ENCODE measurements at places on chromosomes 12 and 14.
A peak's percentile ranks its signal among the peaks of the same experiment; 100 is the strongest.

DNA sequence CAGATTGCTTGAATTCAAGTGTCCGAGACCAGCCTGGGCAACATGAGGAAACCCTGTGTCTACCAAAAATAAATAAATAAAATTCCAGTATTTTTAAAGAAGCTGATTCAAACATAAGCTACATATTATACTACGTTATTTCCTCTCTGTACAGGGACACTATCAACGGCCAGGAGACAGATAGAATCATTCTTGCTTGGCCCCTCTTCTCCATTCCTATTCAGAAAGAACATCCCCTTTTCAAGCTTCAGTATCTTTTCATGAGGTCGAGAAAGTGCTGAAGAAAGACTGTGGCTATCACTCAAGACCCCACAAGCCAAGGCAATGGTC, 314 bp upstream of the DHRS7 start:
- no peak for DNase-seq

GRCh38 chr12:98639491-98639890, 5.1 kb downstream of the IKBIP start:
- DNase-seq: no peak

GRCh38 chr14:51336734-51337133, 96.7 kb downstream of the TMX1 start:
- DNase-seq: no peak

DNA sequence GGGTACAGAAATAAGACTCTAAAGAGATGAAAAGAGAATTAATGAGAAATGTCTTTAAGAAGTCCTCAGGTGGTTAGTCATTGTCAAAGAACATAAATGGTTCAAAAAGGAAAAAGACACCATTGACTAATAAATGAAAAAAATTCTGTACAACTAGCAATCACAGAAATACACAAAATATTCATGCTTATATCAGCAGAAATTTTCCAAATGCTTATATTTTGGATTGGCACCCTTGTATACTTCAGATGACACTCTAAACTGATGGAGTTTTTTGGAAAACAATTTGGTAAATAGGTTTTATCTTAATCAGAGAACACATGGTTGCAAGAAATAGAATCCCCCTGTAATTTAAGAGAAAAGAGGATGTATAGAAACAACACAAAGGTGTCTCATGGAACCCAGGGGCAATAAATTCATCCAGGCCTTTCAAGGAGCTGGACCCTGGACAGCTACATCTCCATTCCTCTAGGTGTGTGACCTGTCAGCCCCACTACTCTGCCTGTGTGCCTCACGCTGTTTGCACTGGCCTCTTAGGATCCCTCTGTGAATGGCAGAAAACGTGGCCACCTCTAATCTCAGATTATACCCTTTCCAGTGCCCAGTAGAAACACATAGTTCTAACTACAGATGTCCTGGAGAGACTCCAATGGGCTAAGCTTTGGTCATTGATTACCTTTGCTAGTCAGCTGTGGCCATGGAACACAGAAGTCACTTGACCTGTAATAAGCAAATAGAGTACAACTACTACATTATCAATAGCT, 110.2 kb downstream of the FGD4 start:
- no peak for DNase-seq

DNA sequence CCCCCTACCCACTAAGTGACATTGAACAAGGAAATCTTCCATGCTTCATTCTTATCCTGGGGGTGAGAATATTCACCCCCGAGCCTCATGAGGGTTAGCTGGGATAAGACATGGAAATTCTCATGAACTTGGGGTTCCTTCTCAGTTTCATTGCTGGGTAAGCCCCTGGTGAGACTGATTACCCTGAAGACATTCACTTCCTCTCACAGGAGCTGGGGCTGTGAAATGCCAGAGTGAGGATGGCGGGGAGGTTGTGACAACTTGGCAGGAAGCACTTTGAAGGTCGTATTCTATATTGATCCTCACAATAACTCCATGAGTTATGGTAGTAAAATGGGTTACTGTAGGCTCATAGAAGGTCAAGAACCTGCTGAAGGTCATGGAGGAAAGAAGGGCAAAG, 43.5 kb downstream of the ESRRB start:
- DNase-seq: no peak

DNA sequence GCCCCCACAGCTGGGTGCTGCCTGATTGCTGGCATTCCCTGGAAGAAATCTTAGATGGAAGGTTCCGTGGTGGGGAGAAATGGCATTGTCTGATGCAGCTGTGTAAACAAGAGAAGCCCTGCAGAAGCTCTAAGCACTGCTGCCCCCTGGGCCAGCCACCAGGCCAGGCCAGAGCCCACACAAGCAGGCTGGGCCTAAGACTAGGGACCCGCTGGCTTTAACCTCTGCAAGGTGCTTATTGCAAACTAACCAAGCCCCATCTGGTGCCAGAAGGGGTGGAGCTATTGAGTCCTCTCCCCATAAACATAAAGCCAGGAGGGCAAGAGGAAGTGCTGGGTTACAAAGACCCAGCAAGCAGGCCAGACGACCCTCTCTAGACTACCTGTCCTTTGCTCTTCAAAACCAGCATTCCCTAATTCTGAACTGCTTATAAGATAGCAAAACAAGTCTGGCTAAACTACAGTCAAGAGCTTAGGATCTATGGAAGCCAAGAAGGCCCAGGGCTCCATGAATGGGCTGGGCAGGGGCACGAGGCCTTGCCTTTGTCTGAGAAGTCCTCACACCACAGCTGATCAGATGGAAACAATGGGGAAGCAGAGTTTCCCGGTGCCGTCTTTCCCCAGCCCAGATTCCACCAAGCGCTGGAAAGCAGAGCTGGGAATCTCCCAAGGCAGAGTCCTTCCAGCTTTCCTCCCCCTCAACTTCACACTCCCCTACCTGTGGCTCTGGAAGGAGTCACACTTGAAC, 28.8 kb downstream of the P2RX4 start:
- DNase-seq: no peak

DNA sequence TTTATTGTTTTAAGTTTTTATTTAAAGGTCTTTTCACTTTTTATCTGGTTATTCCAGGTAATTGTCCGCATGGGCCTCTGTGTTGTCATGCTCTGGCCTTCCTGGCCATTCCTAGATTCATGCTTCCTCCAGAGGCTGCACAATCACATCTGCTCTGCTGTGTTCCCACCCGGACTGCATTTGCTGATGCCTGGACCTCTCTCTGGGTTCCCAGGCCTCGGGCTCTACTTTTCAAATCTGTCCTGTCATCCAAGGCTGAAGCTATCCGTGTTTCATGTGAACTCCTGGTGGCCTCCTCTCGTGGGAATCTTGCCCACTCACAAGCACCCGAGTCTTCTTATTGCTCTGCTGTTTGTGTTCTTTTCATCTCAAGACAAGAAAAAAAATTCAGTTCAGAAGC, 16.1 kb upstream of the VDR start:
- DNase-seq: no peak

GRCh38 chr12:12645485-12645884, 33.8 kb downstream of the CREBL2 start:
- peak; percentile 79 for DNase-seq

- DNase-seq: no peak
Observed at GRCh38 chr14:92224358-92224954, 98.5 kb upstream of the SLC24A4 start.

DNA sequence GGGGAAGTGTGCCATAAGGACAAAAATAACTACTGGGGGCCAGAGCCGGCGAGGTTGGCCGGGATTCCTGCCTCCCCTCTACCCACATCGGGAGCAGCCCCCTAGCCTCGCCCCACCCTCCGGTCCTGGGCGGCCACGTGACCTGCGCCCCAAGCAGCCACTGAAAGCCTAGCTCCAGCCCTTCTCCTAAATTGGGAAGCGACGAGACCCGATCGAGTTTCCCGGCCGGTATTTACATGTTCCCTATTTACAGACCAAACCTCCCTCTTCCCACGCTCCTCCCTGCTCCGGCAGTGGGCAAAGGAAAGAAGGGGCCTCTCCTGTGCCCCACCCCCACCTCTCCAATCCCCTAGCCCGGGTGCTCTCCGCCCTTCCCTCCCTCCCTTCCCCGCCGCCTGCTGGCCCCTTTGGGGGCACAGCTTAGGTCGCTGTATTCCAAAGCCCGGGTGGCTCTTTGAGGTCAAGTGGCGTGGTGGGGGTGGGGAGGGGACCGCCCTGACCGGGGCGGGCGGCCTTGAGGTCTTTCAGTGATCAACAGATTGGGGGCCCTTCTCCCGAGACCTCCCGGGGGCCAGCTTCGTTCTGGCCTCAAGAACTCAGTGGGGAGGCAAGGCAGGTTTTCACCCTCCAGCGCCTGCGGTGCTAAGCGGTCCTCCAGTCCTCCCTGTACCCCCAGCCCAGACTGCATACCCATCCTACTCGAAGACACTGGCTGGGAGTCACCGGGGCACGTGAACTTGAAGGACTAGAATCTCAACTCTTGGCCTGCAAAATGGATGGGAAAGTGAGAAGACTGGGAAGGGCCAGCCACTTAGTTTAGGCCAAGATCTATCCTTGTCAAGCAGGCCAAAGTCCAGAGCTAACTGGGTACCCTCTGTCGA, 6.3 kb upstream of the CTDSP2 start:
- no peak for DNase-seq

DNA sequence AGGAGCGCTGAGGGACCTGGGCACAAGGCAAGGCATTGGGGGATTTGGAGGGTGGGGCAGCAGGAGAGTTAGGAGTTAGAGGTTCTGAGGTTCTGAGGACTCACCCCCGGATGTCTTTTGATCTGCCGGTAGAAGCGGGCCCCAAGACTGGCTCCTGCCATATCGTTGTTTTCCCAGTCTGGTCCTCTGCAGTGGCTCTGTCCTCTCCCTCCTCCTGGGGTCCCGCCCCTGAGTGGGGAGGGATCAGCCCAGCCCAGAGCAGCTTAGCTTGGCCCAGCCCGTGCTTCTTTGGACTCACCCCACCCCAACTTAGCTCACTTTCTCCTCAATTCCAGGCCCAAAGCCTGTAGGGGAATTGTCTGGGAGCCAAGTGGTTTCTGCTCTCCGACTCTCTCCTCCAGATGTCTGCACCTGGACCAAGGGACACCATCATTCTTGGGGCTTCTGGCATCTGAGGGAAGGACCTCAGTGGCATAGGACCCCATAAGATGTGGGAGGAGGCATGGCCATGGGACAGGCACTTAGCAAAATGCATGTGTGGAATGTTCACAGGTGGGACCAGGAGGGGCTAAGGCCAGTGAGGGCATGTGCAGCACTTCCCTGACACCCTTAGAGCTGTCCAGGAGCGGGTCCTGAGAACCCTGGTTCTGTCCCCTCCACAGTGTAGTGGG, 7.5 kb downstream of the SHMT2 start:
- no peak for DNase-seq

- no peak for DNase-seq
Observed at GRCh38 chr12:3311027-3311402, 180.0 kb upstream of the PRMT8 start.

- no peak for DNase-seq
Observed at GRCh38 chr14:73887318-73887616, 608 bp downstream of the ZNF410 start.

- DNase-seq: no peak
Observed at GRCh38 chr12:72937486-72937885, 665.3 kb downstream of the TRHDE start.

All from CD4-positive, alpha-beta T cell treated with Interleukin-2 at 100 ng/mL for 4 hours (primary cell).